IMR-90 (cell line): ENCODE measurements at places on chromosomes 13 and 19.

DNA sequence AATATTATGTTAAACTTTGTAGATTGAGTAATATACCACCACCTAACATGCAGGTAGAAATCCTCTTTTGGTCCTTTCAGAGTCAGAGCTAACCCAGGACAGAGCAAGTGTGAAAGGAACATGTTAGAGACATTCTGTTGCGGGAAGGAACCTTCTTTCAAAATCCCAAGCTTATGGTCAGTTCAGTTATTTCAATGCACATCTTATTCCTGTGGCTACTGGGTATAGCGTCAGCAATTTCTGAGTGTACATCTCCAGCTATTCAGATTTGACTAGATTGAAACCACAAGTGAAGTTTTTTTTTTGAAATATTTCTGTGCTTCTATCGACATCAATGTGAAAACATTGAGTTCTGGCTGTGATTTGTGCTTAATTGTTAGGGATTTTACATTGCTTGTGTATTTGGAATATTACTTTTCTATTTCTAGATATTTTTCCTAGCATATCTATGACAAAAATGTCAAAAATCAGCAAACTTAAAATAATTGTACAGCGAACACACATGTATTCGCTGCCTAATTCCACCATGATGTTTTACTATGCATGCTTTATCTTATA lies 165.3 kb downstream of the LMO7 start:
- no peak for DNase-seq

- no peak for DNase-seq
These were observed 2.5 kb upstream of the ISYNA1 start for GRCh38 chr19:18440415-18440877.

GRCh38 chr19:33324628-33325027 lies 22.3 kb upstream of the CEBPA start:
- no peak for DNase-seq

GRCh38 chr19:38737281-38737865 lies 6.9 kb downstream of the CAPN12 start:
- DNase-seq, result no peak

DNA sequence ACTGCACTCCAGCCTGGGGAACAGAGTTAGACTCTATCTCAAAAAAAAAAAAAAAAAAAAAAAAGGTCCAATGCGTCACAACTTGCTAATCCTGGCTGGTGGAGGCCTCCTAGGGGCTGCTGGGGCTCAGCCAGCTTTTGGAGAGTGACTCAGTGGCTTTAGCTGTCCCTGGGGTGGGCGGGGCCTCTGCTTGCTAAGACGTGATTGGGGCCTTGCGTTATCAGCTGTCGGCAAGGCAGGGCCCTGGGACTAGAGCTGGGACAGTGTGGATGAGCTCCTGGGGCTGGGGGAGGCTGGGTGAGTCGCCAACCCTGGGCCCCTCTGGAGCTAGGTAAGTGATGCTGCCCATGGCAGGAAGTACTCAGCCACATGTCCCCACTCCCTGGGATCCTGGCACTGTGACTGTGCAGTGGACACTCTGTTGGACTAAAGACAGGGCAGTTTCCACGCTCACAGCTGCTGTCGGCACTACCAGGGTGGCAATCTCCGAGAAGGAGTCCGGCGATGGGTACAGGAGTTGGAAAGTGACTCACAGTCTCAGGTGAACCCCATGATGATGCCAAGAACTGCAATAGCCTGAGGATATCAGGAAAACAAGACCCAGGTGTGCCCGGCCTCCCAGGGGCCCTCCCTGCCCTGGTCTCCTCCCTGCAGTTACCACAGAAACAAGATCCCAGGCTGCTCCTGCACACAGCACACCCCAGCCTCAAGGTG lies 32.2 kb downstream of the F2RL3 start:
- DNase-seq, result peak; percentile 88

DNA sequence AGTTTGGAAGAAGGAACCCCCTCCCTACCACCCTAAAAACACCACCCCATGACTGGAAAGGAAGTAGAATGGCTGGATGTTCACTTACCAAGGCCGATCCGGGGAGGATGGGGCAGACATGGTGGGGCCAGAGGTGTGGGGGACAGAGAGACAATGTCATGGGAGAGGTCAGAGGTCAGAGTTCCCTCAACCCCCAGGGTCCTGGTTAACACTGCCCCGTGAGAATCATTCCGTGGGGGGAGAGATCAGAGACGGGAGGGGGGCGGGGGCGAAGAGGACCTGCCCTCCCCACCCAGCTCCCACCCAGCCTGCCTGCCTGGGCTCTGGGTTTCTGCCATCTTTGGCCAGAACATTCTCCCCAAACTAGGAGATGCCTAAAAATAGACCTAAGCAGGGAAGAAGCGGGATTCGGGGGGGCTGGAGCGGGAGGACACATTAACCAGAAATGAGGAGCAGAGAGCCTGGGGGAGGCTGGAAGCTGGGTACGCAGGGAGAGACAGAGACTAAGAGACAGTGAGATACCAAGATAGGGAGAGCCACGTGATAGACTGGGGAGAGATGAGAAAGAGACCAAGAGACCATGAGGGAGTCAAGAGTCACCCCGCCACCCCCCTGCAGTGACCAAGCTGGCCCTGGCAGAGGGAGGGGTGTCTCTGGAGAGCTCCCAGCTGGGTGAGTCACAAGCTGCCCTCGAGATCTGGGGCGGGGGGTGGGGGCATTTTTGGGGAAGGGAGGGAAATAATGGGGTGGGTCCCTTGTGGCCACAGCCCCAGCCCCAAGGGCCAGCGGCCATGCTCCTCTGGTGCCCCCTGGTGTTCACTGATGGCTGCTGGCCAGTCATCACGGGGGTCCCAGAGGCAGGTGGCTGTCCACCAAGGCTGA lies 6.1 kb upstream of the KANK2 start:
- DNase-seq, result peak; percentile 71

DNA sequence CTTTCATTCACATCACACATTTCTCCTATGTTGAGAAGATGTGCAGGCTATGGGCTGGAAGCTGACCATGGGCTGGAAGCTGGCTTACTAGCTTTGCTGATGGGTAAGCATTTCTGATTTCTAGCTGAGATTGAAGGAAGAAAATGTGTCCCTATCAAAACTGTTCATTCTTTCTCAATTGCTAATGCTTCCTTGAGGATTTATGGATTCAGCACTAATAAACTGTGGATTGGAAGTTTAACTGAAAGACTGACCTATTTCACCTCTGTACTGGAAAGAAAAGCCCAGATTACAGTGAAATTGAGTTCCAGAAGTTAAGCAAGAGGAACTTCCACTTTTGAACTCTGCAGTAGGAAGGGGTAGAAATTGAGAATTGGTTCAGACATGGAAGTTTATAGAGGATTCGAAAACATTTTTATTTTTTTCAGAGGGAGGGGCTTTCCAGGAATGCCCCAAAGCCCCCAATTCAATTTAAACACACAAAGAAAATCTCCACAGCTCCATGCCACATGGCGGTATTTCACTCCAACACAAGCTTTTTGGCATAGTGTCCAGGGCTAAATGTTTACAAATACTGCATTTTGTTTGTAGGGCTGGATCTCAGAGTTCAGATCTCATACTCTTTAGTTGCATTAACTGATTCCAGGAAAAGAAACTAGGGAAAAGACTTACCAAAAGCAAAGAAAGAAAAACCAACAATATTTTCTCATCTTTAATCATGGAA lies 61.2 kb upstream of the ARGLU1 start:
- DNase-seq, result no peak

DNA sequence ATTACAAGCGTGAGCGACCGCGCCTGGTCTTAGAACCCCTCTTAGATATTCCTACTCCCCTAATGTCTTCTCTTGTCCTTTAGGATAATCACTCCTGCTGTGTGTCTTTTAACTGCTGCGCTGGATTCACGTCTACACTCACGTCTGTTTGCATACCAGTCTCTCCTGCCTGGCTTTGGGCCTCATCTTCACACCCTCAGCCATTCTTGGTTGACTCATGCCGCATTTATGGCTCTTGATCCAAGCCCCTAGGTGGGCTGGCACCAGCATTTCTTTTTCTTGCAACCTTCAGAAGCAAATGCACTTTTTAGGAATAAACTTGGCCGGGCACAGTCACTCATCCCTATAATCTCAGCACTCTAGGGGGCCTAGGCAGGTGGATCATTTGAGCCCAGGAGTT lies 22.7 kb downstream of the MYO9B start:
- peak; percentile 34 for DNase-seq

DNA sequence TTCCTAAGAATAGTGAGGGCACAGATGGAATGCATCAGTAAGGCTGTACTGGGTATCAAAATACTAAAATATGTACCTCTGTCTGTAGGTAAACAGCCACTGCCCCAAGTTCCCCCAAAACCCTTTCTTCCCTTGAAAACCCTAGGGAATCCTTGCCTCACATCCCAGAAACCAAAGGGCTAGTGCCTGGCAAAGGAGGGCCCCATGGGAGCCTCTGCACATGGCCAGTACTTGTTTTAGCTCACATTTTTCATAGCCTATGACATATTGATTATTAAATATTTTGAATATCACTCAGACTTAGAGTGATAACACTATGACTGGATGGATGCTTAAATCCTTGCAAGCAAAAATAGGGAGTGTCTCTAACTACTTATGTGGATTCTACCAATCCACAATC lies 237.1 kb downstream of the LHFPL6 start:
- no peak for DNase-seq

DNA sequence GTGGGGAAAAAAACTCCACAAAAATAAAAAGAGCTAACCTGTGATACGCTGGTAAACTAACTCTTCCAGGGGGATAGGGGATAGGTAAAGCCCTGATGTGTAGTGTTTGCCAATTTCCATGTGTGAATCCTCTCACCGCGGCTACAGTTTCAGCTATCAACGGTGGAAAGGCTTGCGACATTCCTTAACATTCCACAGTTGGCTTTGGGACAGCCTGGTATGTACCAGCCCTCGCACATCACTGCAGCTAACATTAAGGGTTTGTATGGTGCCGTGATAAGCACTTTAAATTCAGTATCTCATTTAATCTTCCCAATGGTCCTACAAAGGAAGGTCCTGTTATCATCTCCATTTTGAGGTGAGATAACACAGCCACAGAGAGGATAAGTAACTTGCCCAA lies 112.4 kb downstream of the KATNAL1 start:
- no peak for DNase-seq

GRCh38 chr19:44202470-44202869 lies 9.9 kb upstream of the ZNF227 start:
- DNase-seq, result peak; percentile 51

DNA sequence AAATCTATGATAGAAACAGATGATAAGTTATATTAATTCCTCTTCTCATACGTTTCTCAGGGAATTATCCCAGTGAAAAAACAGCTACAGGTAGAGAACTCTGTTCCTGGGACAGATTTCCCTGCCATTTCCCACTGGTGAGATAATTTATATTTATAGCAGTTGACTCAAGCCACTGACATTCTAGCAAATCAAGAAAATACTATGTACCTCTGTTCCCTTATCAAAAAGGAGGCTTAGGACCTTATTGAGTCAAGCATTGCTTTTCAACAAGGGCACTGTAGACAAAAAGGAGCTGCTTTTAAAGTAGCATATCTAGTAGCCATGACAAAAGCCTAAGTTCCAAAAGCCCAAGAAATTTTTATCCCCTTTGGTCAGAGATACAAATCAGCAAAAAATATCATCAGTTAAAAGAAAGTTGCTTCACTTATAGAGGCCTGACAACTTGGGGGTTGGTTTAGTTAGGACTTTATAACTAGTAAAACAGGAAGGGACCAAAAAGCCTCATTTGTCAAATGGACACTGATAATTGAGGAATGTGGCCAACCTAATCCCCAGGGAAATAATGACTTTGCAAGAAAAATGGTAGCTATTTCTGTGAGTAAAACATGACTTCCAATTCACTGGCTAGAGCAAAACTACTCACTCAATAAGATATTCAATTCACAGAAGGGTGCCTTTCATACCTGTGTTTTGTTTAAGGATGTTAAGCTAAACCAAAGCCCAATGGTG lies 652.5 kb downstream of the SLITRK1 start:
- peak; percentile 40 for DNase-seq

- no peak for DNase-seq
These were observed 52.0 kb upstream of the NPAS1 start for GRCh38 chr19:46967578-46968032.

DNA sequence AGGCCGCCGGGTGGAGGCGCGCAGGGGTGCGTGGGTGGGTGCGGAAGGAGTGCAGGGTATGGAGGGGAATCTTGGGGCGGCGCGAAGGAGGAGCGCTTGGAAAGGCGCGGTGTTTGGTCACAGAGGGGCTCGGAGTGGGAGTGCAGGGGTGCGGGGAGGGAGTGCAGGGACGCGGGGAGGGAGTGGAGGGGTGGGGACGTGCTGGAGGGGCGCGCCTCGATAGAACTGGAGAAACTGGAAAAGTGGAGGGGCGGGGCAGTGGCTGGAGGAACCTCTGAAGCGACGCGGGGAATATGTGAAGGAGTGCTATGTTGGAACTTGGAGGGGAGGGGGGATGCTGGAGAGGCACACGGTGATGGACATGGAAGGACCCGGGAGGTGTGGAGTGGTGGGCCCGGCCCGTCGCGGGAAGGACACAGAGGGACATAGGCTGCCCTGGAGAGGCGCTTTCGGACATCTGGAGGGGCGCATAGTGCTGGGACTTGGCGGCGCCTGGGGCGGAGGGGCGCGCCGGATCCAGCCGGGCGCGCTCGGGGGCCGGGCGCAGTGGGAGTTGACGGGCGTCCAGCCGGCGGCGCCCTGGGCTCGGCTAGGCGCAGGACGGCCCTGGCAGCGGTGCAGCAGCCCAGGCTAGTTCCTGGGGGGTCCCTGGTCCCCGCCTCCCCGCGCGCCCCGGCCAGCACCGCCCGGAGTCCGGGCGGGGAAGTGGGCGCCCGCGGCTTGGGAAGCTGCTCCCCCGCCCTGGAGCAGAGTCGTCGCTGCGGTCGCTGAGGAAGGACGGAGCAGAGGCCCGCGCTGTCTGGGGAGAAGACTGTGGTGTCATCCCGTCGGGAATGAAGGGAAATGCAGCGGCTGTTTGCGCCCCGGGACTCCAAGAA lies 20.8 kb upstream of the SGCG start:
- DNase-seq, result no peak

DNA sequence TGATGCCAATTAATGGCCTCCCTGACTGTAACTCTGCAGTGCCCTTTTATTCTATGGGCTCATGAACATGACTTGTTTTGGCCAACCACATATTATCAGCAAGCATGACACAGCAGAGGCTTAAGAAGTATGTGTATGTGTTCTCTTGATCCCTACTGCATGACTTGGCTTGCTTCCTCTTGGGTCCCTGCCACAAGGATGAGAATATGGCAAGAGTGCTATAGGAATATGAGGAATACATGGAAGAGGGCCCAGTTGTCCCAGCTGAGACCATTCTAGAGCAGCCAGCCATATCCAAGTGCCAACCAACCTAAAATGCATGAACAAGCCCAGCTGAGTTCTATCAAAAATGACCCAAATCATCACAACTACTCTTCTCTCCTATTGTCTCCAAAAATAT lies 576.7 kb upstream of the PCDH9 start:
- no peak for DNase-seq

- peak; percentile 66 for DNase-seq
These were observed 1227.4 kb upstream of the PCDH20 start for GRCh38 chr13:62643007-62643483.

DNA sequence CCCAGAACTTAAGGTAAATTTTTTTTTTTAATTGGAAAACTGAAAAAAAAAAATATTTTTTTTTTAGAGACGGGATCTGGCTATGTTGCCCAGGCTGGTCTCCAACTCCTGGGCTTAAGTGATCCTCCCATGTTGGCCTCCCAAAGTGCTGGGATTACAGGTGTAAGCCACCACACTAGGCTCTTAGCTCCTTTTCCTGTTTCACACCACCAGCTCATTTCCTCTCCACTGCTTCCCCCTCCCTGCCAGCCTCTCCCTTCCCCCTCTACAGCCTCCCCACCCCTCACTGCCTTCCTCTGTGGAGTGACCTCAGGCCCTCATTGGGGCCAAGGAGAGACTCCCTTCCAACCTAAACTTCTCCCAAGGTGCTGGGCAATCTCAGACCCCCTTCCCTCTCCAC lies 4.2 kb upstream of the GIPR start:
- DNase-seq, result no peak
